T-cell (primary cell): ENCODE measurements at places on chromosomes 1 and 21. TPM values are rescaled to one million over a fixed set of nuclear protein-coding genes. Genes with fewer than 3 reads are reported as not detected.
A peak's percentile ranks its signal among the peaks of the same experiment; 100 is the strongest.

DNA sequence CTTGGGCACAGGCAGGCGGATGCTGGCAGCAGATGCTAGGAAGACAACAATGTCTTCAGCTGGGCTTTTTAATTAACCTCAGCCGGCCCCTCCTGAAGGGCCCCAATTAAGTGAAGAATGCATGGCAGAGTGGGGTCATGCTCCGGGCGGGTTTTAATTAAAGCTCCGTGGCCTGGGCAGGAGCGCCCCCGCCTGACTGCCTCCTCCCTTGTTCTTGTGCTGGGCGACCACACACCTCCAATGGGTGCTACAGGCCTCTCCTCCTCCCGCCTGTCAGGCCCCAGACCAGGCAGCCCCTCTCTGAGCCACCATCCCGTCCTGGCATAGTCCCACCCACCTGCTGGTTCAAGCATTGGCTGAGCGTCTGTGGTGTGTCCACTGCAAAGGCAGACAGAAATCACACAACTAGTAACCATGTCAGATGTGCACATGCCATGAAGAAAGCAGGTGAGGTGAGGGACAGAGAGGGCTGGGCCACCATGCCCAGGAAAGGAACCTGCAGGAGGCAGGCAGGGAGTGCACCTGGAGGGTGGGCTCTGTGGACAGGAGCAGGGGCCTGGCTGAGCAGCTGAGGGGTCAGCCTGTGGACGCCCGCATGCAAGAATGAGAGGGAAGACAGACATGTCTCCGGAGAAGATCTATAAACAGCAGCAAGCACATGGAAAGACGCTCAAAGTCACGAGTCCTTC lies 8.5 kb upstream of the ARF1 start:
- no peak overlapping the region for H3K4me3 ChIP-seq
- no peak for DNase-seq
- peaks cover 5% of the 10 kb centered on the region for H3K27me3 ChIP-seq
- no peaks in the 10 kb centered on the region for H3K4me1 ChIP-seq
- no peak overlapping the region for H3K27ac ChIP-seq
- no peaks in the 10 kb centered on the region for H3K36me3 ChIP-seq

GRCh38 chr1:21935393-21935804 lies 1.7 kb downstream of the HSPG2 start:
- H3K4me1 ChIP-seq, result peaks cover 25% of the 10 kb centered on the region
- no peak overlapping the region for H3K27ac ChIP-seq

GRCh38 chr1:14726606-14727005 lies 128.1 kb downstream of the KAZN start:
- no peaks in the 10 kb centered on the region for H3K36me3 ChIP-seq
- no peak overlapping the region for H3K27ac ChIP-seq
- no peak for DNase-seq
- H3K4me3 ChIP-seq, result no peak overlapping the region
- H3K27me3 ChIP-seq, result peaks cover 9% of the 10 kb centered on the region

DNA sequence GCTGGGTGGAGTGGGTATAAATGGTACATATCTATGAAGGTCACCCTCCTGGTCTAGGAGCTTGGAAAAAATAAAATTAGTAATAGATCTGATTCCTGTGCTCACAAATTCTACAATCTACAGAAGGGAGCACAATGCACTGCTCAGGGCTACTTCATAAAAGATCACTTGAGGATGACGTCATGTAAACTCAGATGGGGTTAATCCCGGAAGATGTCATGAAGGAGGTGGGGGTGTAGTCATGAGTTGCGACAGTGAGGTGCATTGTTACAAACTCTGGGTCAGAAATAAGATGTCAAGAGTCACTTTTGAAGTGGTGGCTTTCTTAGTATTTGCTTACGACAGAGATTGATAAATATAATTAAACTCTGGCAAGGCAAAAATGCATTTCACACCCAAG lies 68.2 kb downstream of the LHX9 start:
- no peak for DNase-seq
- no peaks in the 10 kb centered on the region for H3K36me3 ChIP-seq
- no peaks in the 10 kb centered on the region for H3K27me3 ChIP-seq
- no peak overlapping the region for H3K27ac ChIP-seq
- no peak overlapping the region for H3K4me3 ChIP-seq

- peaks cover 2% of the 10 kb centered on the region for H3K27me3 ChIP-seq
- no peak overlapping the region for H3K4me3 ChIP-seq
- DNase-seq, result no peak
- H3K36me3 ChIP-seq, result no peaks in the 10 kb centered on the region
- no peak overlapping the region for H3K27ac ChIP-seq
- H3K4me1 ChIP-seq, result no peaks in the 10 kb centered on the region
Observed at GRCh38 chr1:20386323-20387081, 95.8 kb downstream of the VWA5B1 start.

GRCh38 chr21:45994759-45995685 lies 13.5 kb downstream of the COL6A1 start:
- no peak overlapping the region for H3K4me3 ChIP-seq
- H3K27ac ChIP-seq, result no peak overlapping the region
- H3K27me3 ChIP-seq, result no peaks in the 10 kb centered on the region
- no peaks in the 10 kb centered on the region for H3K36me3 ChIP-seq
- no peak for DNase-seq

GRCh38 chr1:244862354-244862698 lies 2.0 kb downstream of the HNRNPU start:
- H3K27me3 ChIP-seq, result no peaks in the 10 kb centered on the region
- H3K4me1 ChIP-seq, result peaks cover 33% of the 10 kb centered on the region
- DNase-seq, result peak; percentile 5
- peak overlapping the region; percentile 100 for H3K27ac ChIP-seq
- peaks cover 4% of the 10 kb centered on the region for H3K36me3 ChIP-seq
- H3K4me3 ChIP-seq, result peak overlapping the region; percentile 74

GRCh38 chr1:69836971-69837636 lies 269.4 kb downstream of the LRRC7 start:
- H3K4me1 ChIP-seq, result no peaks in the 10 kb centered on the region
- no peaks in the 10 kb centered on the region for H3K36me3 ChIP-seq
- H3K27me3 ChIP-seq, result no peaks in the 10 kb centered on the region
- no peak overlapping the region for H3K27ac ChIP-seq

GRCh38 chr1:26387447-26387846 lies 14.9 kb upstream of the ZNF683 start:
- H3K4me3 ChIP-seq, result no peak overlapping the region
- no peaks in the 10 kb centered on the region for H3K27me3 ChIP-seq
- H3K27ac ChIP-seq, result no peak overlapping the region
- no peak for DNase-seq

GRCh38 chr1:29365906-29366670 lies 129.8 kb downstream of the PTPRU start:
- no peaks in the 10 kb centered on the region for H3K36me3 ChIP-seq
- no peaks in the 10 kb centered on the region for H3K4me1 ChIP-seq
- DNase-seq, result no peak
- no peak overlapping the region for H3K4me3 ChIP-seq

- H3K4me3 ChIP-seq, result no peak overlapping the region
- H3K4me1 ChIP-seq, result no peaks in the 10 kb centered on the region
Observed at GRCh38 chr1:45444609-45445131, 46.3 kb downstream of the TESK2 start.

DNA sequence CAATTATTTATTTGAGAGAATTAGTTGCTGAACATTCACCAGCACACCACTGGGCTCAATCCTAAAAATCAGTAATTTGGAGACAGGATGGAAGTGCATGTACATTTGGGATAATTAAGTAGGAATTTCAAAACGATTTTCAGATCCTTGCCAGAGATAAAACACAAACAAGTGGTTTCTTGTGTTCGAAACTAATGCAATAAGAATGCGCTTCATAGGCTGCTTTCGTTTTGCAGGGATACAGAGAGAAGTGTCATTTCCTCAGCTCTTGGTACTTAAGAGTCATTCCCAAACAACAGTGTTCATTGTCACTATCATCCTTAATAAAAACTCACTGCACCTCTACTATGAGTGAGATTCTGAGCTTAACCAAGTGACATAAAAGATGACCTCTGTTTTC lies 20.6 kb upstream of the USP24 start:
- H3K27me3 ChIP-seq, result no peaks in the 10 kb centered on the region
- no peaks in the 10 kb centered on the region for H3K4me1 ChIP-seq
- H3K27ac ChIP-seq, result no peak overlapping the region
- DNase-seq, result no peak

DNA sequence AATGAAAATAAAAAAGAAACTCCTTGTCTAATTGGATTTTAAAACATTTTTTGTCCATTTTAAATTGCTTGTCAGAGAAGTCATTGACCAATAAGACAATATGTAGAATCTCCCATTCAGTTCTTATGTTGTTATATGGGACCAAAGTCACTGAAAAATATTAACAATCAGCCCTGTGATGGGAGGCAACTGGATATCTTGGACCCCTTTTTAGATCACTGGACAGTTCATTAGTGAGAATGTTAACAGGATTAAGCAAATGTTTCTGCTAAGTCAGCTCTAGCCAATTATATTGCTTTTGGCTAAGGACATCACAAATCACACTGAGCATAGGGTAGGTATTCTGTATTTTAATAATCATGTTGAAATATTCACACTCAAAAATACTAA lies 609.1 kb upstream of the USP24 start:
- no peak overlapping the region for H3K27ac ChIP-seq
- H3K36me3 ChIP-seq, result no peaks in the 10 kb centered on the region
- no peaks in the 10 kb centered on the region for H3K27me3 ChIP-seq

- DNase-seq, result no peak
- H3K36me3 ChIP-seq, result no peaks in the 10 kb centered on the region
- no peak overlapping the region for H3K27ac ChIP-seq
- H3K27me3 ChIP-seq, result no peaks in the 10 kb centered on the region
- H3K4me3 ChIP-seq, result no peak overlapping the region
Observed at GRCh38 chr1:170085091-170085490, 10.6 kb upstream of the KIFAP3 start.

DNA sequence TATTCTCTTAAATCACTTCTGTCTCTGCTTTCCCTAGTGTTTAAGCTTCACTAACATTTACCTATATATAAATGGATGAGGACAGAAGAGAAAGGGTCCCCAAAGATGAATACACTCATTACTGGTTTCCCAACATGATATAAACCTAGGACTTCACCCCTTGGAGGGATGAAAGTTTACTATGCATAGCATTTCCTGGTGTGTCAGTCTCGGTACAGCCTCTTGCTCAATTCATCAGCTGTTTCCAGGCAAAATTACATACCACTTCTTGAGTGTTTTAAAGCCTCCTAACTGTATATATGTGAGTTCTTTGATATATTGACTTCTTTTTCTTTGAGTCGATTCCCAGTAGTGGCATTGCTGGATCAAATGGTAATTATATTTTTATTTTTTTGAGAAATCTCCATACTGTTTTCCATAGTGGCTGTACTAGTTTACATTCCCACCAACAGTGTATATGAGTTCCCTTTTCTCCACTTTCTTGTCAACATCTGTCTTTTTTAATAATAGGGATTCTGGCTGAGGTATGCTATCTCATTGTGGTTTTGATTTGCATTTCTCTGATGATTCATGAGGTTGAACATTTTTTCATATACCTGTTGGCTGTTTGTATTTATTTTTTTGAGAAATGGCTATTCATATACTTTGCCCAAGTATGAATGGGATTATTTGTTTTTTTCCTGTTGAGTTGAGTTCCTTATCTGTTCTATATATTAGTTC lies 259.3 kb upstream of the CACYBP start:
- H3K36me3 ChIP-seq, result no peaks in the 10 kb centered on the region
- H3K27ac ChIP-seq, result no peak overlapping the region
- no peaks in the 10 kb centered on the region for H3K4me1 ChIP-seq
- no peak overlapping the region for H3K4me3 ChIP-seq
- no peaks in the 10 kb centered on the region for H3K27me3 ChIP-seq
- DNase-seq, result no peak

DNA sequence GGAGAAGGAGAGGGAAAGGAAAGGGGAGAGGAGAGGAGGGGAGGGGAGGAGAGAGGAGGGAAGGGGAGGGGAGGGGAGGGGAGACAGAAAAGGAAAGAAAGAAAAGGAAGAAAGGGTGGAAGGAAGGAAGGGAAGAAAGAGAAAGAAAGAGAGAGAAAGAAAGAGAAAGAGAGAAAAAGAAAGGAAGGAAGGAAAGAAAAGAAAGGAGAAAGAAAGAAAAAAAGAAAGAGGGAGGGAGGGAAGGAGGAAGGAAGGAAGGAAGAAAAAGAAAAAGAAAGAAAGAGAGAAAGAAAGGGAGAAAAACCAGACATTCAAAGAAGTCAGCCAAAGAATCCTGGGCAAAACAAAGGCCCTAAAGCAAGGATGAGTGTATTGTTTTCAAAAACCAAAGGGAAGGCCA lies 125.7 kb upstream of the SPATA6 start:
- H3K36me3 ChIP-seq, result no peaks in the 10 kb centered on the region
- H3K27ac ChIP-seq, result no peak overlapping the region
- DNase-seq, result no peak
- no peaks in the 10 kb centered on the region for H3K4me1 ChIP-seq
- H3K4me3 ChIP-seq, result no peak overlapping the region
- peaks cover 2% of the 10 kb centered on the region for H3K27me3 ChIP-seq

DNA sequence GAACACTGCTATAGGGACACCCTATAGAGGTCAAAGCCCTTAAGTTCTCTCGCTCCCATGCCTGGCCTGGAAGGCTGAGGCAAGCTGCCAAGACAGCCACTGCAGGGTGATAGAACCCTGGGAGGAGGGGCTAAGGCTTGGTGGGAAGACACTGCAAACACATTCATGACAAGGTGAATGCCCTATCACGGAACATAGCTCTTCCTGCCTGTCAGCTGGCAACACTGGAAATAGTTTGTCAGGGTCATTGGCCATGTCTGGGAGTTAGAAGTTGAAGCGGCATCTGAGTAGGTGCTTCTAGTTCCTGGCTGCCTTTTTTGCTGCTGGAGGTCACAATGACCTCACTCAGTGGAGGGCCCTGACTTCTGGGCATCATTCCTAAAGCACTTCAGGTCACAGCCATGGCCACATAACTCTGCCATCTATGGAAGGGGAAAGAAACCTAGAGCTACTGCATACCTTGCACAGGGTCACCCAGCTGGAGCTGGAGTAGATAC lies 4.2 kb downstream of the FABP3 start:
- H3K36me3 ChIP-seq, result peaks cover 22% of the 10 kb centered on the region
- H3K4me3 ChIP-seq, result no peak overlapping the region
- DNase-seq, result no peak
- H3K4me1 ChIP-seq, result no peaks in the 10 kb centered on the region

- no peaks in the 10 kb centered on the region for H3K36me3 ChIP-seq
- no peak for DNase-seq
- H3K4me1 ChIP-seq, result peaks cover 2% of the 10 kb centered on the region
Observed at GRCh38 chr1:23126801-23127200, 41.9 kb downstream of the LUZP1 start.

GRCh38 chr1:222284466-222284865 lies 263.4 kb downstream of the HHIPL2 start:
- DNase-seq, result no peak
- H3K36me3 ChIP-seq, result no peaks in the 10 kb centered on the region
- no peak overlapping the region for H3K27ac ChIP-seq

The OLFML3 gene
- total RNA-seq, result 1.2 TPM

The LTN1 gene
- total RNA-seq, result 23.4 TPM

The DVL1 gene
- total RNA-seq, result 66.6 TPM

The ESRRG gene
- 0.13 TPM for total RNA-seq

The CDC7 gene
- 3.1 TPM for total RNA-seq

The RHEX gene
- total RNA-seq, result 0.28 TPM

The S100B gene
- 11.4 TPM for total RNA-seq

The VASH2 gene
- 0.59 TPM for total RNA-seq

The C1QA gene
- total RNA-seq, result not detected

The C1orf210 gene
- total RNA-seq, result not detected

The EDN2 gene
- not detected for total RNA-seq
